Head of caudate nucleus (tissue), 42 donors: ENCODE measurements at places on chromosomes 5 and 9.
A peak's percentile ranks its signal among the peaks of the same experiment; 100 is the strongest.

- DNase-seq: no peak
These were observed 726.1 kb upstream of the WWC1 start for GRCh38 chr5:167565189-167565954.

GRCh38 chr5:178201927-178202235, 2.5 kb upstream of the HNRNPAB start:
- DNase-seq: no peak

DNA sequence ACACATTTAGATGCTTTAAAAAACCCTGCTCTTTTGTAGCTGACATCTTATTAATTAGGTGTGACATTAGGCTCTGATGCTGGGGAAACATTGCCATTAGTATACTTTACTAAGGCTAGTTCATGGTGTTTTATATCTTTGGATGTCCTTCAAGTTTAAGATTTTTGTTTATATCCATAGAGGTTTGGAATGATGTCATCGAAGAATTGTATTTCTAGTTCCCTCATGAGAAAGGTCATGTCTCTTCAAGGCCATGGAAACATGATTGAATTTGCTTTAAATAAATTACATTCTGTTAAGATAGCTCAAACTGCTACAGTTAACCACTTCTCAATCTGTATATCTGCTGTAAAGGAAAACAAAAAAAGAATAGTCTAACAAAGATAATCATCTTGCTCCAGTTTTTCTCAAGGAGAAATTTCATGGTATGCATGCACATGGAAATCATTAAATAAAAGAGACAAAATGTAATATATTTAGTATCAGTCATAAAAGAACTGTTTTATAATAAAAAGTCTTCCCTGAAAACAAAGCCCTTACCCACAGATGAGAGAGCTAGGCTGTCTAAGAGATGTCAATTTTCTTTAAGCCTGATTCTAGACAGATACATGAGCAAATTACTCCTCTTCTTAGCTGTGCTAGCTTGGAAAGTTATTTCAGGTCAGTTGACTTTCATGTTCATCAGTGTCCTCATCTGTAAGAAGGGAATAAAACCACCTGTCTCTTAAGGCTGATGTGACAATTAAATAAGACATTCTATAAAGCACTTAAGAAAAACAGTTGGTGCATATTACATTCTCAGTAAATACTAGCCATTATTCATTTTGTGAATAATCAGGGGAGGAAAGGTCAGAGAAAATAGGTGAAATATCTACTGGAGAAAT, 25.0 kb upstream of the STARD4 start:
- DNase-seq: no peak

GRCh38 chr9:75023846-75024245, 4.2 kb downstream of the CARNMT1 start:
- no peak for DNase-seq

- DNase-seq: peak; percentile 70
These were observed 53.7 kb downstream of the G3BP1 start for GRCh38 chr5:151825445-151825844.

GRCh38 chr9:71990466-71990865, 69.9 kb downstream of the C9orf57 start:
- no peak for DNase-seq

DNA sequence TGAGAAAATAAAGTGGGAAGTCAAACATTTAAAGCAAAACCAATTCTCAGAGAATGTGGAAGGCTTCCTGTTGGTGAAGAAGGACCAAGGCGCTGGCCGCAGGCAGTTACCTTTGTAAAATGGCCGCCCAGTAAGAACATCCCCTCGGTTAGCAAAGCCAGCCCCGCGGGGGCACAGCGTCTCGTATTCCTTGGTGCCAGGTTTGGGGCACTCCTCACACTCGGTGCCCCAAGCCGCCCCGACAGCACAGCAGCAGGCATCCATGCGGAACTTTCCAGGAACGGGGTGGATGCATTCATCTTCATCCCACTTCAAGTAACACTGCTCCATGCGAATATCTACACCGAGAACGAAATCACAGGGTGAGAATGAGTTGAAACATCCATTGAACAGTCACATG, 192.8 kb downstream of the FBN2 start:
- DNase-seq: no peak

GRCh38 chr5:177233206-177233605, 70.3 kb downstream of the RAB24 start:
- no peak for DNase-seq

DNA sequence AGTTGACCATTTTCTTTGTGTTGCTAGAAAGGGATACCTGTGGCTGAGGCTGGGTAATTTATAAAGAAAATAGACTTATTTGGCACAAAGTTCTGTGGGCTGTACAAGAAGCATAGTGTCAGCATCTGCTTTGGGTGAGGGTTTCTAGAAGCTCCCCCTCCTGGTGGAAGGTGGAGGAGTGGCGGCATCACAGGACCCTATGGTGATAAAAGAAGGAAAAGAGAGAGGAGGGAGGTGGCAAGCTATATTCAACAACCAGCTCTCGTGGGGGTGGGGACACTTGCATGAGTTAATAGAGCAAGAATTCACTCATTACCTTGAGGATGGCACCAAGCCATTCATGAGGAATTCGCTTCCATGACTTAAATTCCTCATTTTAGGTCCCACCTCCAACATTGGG, 2041.4 kb upstream of the CDH9 start:
- DNase-seq: no peak

GRCh38 chr5:172106511-172107356, 81.3 kb downstream of the STK10 start:
- peak; percentile 77 for DNase-seq

- no peak for DNase-seq
These were observed 61.6 kb downstream of the CSNK1A1 start for GRCh38 chr5:149489605-149490037.

GRCh38 chr5:167143716-167144115, 1147.7 kb upstream of the WWC1 start:
- no peak for DNase-seq

GRCh38 chr9:106961623-106962022, 98.7 kb downstream of the ZNF462 start:
- no peak for DNase-seq
